Fibroblast of lung (primary cell): ENCODE measurements at places on chromosomes 4 and X.

GRCh38 chr4:26349496-26349895 is 28.7 kb downstream of the RBPJ start:
- no peaks in the 10 kb centered on the region for H3K4me1 ChIP-seq
- H3K27ac ChIP-seq, result no peak overlapping the region
- H3K36me3 ChIP-seq, result no peaks in the 10 kb centered on the region

- H3K4me3 ChIP-seq, result peak overlapping the region; percentile 82
- DNase-seq, result peak; percentile 39
- H3K36me3 ChIP-seq, result no peaks in the 10 kb centered on the region
- peak overlapping the region; percentile 91 for H3K27ac ChIP-seq
- no peaks in the 10 kb centered on the region for H3K4me1 ChIP-seq
These were observed 802 bp downstream of the COX18 start for GRCh38 chr4:73068491-73069337.

GRCh38 chrX:8405631-8406030 is 59.0 kb upstream of the VCX3B start:
- no peaks in the 10 kb centered on the region for H3K27me3 ChIP-seq
- no peak overlapping the region for H3K4me3 ChIP-seq
- no peaks in the 10 kb centered on the region for H3K4me1 ChIP-seq
- H3K27ac ChIP-seq, result no peak overlapping the region
- DNase-seq, result no peak

DNA sequence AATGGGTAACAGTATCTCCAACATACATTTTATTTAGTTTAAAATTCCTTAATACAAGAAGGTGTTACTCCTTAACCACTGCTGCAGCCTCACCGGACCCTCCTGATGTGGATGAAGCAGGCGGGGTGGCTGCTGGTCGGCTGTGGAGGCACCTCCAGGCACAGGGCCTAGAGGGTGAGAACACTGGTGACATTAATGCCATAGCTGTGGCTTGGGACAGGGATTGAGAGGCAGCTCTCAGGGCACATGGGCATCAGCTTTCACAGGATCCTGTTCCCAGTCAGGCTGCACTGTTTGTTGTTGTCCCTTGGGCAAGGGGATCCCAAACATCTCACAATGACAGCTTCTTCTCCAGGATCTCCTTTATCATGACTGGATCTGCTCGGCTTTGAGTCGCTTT is 90.0 kb downstream of the GATB start:
- H3K27ac ChIP-seq, result no peak overlapping the region
- H3K4me3 ChIP-seq, result no peak overlapping the region
- H3K4me1 ChIP-seq, result no peaks in the 10 kb centered on the region
- H3K27me3 ChIP-seq, result no peaks in the 10 kb centered on the region
- H3K36me3 ChIP-seq, result no peaks in the 10 kb centered on the region
- no peak for DNase-seq
